Activated naive CD4-positive, alpha-beta T cell (primary cell): ENCODE measurements at places on chromosomes 12 and 14.

DNA sequence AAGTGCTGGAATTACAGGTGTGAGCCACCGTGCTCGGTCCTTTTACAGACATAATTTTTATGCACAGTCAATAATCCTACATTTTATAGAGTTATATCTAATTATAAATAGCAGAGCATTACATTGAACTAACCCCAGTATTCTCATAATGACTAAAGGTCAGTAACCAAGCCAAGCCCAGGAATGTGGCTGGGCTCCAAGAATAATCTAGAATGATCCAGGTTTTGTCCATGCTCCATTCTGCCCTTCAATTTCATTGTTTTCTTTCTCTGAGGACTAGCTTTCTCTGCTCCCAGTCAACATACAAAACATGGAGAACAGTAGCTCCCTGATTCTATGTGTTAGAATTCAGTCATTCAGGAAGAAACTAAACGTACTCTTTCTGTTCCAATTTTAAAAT lies 92.1 kb upstream of the KRR1 start:
- no peak for DNase-seq

DNA sequence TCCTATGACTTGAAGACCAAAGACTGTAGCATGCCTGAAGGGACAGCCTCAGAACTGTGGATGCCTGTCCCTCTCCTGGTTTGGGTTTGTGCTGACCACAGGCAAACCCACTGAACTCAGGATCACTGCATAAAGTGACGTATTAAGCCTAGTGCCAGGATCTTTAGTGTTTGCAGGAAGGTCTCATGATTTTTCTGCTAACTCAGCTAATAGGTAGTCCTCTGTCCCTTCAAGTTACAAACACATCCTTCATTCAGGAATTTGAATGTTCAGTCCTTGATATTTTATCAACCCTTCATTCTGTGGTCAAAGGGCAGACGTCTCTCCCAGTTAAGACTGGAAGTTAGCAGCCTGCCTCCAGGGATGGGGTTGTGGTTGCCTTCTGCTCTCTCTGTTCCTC lies 10.3 kb upstream of the OAS3 start:
- DNase-seq = no peak

DNA sequence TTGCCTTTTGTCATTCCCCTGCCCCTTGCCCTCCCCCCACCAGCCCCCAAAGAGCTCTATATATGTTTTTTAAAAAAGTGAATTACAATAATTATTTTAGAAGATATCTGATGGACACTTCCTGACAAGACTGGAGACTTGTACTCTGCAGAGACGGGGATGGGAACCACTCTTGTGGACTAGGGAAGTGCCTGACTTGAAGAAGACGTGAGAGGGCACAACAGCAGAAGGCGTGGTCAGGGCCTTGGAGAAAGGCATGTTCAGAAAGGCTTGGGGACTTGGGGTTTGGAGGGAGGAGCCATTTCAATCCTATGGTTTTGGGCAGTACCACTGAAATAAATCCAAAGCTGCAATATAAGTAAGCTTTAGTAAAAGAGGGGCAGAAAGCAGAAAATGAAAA lies 154.7 kb downstream of the APAF1 start:
- DNase-seq = no peak

DNA sequence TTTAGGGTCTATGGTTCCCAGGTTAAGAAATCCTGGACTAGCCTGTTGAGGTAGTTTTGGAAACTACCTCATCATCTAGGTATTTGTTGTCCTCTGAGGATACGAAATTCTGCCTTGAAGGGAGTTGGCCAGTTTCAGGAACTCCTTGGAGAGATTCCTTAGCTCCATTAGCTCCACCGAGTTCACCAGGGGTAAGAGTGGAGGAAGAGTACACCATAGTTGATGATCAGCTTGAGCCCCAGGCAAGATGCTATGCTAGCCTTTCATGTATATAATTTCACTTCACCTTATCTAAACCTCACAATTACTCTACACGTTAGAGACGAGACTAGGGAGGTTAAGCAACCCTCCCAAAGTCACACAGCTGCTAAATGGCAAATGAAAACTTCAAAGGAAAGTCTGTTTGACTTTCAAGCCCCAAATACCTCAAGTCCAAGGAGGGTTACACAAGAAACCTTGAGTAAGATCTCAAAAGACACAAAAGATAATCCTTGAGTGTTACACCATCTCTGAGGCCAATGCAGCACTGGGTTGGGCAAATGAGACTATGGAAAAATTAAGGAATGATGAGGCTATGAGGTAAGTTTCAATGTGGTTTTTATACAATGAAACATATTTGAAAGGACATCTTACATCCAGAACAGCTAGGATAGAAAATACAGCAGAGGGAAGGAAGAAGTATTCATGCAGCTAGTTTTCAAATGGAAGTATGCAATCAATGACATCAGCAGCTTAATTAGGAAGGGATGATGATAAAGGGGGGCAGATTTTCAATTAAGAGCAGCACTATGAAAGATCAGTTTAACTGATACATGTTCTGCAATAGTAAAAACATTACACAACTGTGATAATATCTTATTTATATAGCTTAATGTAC lies 97.2 kb upstream of the KRAS start:
- DNase-seq = no peak

DNA sequence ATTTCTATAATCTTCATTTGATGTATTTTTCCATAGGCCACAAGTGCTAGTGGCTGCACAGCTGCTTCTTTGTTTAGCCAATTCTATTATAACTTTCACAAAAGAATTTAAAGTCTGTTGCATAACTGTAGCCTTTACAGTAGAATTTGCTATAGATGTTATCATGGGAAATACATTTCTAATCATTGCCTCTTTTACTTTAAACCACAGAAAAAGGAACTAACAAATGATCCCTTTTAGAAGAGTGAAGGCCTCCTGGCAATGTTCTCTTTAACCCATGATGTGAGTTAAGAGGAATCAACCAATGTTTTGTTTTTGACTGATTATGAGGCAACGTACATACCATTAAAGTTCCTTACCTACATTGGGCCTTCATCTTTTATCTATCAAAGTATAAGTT lies 68.8 kb downstream of the RPL10L start:
- no peak for DNase-seq

DNA sequence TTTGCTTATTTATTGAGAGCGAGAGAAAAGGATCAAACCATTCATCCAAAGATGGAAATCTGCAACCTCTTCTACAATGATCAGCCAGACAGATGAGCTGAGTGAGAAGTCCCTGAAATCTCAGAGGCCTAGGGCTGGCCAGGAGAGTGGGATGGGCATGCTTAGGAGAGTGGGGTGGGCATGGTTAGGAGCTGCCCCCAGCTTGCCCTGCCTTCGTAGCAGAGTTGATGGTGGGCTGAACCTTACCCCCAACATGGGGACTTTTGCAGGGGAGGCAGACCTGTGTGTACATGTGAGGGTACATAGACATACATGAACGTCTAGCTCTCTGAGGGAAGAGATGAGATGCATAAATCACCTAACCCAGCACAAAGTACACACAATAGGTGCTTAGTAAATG lies 95.7 kb upstream of the ESRRB start:
- DNase-seq = no peak

DNA sequence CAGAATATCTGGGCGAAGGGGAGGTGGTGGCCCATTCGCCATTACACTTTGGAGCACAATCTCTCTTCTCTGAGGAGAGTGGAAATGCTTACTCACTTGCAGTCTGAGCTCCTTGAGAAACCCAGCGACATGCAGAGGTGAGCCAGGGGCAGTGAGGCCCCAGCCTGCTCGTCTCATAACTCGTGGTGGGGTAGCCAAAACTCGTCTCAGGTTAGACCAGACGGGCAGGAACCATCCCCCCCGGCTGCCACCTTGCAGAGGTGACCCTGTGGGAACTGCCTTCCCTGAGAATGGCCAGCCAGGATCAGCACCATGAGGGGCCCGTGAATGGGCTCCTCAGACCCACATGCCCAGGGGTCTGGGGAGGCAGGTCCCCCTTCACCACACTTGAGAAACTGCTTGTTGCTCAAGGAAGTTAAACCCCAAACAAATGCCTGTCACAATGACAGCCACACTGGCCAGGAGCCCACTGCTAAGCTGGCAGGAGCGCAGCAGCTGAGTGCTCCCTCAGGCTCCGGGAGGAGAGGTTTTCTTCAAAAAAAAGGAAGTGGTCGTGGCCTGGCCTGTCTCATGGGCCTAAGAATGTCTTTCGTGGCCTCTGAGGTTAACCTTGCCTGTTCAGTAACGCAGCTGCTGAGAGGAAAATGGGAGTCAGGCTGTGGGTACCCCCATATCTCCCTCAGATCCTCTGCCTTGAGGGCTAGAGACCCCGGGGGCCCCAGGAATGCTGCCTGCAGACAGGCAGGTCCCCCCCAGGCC lies 9.2 kb upstream of the ALDH2 start:
- no peak for DNase-seq

- no peak for DNase-seq
These were observed 111.8 kb upstream of the CDKN3 start for GRCh38 chr14:54285030-54285429.

- DNase-seq = no peak
These were observed 178.5 kb downstream of the DAD1 start for GRCh38 chr14:22410497-22410896.

DNA sequence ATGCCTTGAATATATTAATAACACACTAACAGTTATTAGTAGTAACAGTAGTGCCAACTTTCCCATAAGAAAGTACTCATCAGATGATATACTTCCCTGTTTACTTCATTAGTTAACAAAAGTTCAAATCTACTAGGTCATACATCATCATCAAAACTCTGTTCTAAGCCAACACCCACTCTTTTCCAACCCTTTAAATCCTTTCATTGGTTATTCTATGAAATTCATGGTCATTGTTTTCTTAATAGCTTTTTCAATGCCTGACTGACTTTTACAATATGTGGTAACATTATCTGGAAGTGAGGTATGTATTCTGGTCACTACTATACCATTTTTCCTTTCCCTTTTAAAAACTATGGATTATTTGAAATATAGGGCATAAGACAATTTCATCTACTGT lies 9.7 kb downstream of the NTS start:
- no peak for DNase-seq

DNA sequence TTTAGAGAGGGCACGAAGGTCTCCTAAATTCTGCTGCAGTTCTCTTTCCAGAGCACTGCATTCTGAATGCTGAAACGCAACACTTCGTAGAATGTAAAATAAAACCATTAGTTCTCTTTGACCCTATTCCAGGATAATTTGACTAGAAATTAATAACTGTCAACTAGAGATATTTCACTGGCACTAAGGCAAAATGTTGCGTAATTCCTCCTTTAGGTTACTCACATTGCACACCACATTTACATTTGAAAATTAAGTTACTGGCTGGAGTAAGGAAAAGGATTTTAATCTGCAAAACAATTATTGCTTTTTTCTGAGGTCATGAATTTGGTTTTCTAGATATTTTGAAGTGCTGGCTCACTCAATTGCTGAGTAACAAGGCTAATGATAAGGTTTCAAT lies 58.0 kb upstream of the TRHDE start:
- DNase-seq = no peak

DNA sequence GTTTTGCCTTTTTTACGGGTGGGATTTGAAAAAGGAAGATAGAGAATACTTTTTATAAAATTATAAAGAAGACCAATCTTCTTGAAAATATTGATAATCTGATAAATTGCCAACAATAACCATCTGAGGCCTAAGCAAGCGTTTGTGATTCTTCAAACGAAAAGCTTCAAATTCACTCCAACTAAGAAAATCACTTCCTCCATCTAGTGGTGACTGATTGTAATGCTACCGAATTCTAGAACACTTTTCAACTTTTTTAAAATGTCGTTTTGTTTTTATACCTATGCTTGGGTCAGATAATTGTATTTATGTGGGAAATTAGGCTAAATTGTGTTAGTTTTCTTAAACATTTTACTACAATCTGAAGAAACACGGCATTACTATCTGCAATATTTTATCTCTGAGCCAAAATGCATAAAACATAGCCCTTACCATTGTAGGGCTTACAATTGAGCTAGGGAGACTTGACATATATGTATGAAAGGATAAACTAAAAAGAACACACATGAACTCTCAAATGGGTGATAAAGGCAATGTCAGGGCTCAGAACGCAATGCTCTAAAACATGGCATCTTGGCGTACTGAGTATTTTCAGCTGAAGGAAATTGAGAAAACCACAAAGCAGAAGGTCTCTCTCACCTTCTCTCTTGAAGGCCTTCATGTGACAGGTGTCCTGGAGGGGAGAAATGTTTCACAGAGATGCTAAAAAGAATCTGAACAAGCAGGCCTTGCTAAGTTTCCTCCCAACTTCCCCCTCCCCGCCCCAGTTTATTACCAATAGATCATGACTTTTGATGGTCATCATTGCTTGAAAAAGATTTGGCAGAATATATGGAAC lies 36.8 kb upstream of the G2E3 start:
- no peak for DNase-seq

DNA sequence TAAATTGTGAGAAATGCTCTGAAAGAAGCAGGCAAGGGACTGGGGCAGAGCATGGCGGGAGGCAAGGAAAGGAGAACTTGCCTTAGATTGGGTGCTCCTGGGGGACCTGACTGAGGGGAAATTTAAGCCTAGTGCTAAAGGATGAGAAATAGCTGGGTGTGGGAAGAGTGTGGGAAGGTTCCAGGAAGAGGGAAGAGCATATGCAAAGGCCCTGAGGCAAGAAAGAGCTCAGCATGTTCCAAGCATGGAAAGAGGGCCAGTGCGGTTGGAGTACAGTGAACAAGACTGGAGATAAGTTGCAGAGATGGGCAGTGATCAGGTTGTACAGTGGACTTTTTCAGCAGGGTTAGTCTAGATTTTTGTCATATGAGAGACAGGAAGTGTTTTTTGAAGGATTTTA lies 9.0 kb downstream of the CLSTN3 start:
- no peak for DNase-seq

- no peak for DNase-seq
These were observed 38.8 kb downstream of the HELB start for GRCh38 chr12:66341126-66341525.

DNA sequence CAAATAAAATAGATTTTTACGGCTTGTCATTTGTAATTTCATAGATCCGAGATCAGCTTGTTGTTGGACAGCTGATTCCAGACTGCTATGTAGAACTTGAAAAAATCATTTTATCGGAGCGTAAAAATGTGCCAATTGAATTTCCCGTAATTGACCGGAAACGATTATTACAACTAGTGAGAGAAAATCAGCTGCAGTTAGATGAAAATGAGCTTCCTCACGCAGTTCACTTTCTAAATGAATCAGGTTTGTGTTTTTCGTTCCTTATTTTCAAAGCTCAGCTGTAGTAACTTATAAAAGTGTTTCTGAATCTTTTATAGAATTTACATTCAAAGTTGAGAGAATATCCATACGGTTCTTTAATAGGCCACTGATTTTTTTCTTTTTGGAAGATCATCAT lies 89.1 kb downstream of the LRRK2 start:
- DNase-seq = no peak

DNA sequence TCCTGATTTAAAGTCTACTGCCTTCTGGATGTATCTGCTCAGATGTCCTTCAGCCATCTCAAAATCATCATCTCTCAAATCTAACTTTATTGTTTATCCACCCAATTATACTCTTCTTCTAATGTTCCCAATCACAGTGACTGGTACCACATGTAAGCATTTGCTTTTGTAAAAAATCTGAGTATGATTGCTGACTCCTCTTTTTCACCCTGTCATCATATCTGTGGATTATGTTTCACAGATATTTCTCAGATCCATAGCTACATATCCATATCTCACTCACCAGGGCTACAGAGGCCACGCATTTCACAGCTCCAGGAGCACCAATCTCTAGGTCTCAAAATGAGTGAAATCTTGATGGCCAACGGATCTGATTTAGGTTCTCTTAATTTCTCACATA lies 76.1 kb downstream of the DHRS2 start:
- DNase-seq = no peak
